ENCODE measurements at places on chromosomes 1 and 21. TPM values are rescaled to one million over a fixed set of nuclear protein-coding genes. Genes with fewer than 3 reads are reported as not detected.

DNA sequence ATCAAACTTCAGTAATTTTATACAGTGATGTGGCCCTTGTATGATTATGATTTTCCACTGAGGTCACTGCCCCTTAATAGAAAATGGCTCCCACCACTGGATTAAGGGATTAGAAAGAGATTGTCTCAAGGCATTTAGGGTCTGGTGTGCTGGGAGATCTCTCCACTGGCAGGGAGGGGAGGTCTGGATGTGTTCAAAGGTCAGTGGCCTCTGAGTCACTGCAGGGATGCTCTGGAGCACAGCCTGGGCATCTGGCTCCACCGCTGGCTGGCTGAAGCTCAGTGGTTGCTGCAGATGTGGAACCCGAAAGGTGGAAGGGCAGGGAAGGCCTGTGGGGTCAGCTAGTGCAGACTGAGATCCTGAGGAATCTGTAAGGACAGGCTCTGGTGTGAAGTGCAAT, 18.3 kb upstream of the CHI3L1 start:
- no peak for DNase-seq

DNA sequence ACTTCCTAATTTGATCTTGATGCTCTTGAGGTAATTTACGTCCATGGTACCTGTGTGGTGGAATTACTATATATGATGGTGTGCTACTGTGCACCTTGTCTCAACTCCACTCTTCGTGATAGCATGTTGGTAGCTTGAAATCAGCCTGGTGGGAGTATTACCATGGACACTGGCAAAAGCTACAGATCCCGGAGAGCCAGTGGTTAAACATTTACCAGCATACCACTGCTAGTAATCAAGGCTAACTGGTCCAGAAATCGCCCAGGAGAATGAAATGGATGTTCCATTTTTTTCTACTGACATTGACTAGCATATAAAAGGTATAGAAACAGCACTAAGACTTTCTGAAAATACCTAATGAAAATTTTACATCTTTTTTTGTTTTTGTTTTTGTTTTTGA, 30.6 kb downstream of the ELK4 start:
- DNase-seq = no peak

DNA sequence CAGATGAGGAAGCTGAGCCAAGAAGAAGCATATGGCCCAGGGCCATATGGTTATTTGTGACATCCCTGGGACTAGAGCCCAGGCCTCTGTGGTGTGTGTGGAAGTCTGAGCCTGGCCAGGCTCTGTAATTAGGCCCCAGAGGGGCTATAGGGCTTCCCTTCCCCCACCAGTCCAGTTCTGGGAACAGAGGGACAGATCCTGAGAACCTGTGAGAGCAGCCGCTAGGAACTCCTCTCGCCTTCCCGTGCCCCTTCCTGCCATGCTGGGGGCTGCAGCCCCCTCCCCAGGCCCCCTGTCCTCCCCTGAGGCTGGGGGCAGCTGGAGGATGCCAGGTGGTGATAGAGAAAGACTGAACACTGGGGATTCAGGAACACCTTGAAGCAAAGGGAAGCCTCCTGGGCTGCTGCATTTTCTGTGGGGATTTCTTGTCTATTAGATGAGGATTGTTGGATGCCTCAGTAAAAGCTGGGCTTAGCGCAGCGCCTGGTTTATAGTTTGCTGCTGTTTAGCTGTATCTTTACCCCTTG, 33.3 kb downstream of the COQ8A start:
- no peak for DNase-seq

DNA sequence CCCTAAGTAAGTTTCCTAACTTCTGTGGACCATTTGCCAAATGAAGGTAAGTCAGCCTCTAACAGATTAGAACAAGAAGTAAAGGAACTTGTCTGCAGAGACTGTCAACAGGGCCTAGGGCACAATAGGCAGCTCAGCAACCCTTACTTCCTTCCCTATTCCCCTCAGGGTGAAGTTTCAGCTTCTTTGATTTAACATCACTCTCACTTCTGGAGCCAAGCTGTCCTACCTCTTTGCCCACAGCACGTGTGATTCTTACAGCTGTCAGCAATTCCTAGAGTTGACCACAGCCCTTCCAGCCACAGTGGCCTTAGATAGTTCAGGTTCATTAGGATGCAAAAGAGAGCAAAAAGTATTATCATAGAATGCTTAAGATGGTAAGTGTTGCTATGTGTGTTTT, 7.6 kb upstream of the EIF4G3 start:
- DNase-seq = no peak

DNA sequence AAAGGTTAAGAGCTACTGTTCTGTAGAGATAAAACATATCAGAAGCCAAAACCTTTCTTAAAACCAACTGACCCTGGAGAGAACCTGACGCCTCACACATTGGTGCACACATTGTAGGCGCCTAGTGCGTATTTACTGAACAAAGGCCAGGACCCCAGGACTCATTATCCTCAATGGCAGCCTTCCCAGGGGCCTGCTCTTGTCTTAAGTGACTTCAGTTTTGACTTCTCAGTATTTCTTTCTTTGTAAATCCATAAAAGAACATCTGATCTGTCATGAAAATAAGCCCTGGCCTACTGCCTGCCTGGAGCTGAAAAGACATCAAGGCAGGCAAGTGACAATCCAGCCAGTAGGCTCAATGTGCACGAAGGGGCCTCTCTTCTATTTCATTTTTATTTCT, 27.6 kb downstream of the ABCA4 start:
- DNase-seq = no peak

GRCh38 chr1:203768256-203768655, 3.3 kb downstream of the LAX1 start:
- DNase-seq = no peak

- DNase-seq = no peak
These were observed 33.2 kb upstream of the EPHA8 start for GRCh38 chr1:22529901-22530621.

DNA sequence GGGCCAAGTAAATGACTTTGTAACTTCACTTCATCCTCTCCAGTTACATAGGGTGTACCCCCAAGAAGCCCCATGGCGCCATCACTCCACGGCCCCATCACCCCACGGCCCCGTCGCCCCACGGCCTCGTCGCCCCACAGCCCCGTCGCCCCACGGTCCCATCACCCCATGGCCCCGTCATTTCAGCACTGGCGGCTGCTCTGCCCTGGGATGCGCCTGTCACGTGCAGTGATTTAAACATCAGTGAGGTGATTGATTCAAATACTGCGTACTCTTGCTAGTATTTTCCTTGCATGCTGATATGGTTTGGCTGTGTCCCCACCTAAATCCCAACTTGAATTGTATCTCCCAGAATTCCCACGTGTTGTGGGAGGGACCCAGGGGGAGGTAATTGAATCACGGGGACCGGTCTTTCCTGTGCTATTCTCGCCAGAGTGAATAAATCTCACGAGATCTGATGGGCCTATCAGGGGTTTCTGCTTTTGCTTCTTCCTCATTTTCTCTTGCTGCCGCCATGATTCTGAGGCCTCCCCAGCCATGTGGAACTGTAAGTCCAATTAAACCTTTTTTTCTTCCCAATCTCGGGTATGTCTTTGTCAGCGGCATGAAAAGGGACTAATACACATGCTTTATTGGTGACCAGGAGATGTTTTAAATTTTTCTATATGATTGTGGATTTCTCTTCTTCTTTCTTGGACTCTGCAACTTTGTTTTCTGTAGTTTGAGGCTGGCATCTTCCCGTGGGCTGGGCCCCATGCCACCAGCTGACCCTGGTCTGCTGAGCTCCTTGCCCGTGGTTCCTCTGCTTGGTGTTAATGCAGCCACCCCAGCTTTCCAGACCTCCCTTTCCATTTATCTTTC, 50.1 kb upstream of the PCBP3 start:
- DNase-seq = no peak

DNA sequence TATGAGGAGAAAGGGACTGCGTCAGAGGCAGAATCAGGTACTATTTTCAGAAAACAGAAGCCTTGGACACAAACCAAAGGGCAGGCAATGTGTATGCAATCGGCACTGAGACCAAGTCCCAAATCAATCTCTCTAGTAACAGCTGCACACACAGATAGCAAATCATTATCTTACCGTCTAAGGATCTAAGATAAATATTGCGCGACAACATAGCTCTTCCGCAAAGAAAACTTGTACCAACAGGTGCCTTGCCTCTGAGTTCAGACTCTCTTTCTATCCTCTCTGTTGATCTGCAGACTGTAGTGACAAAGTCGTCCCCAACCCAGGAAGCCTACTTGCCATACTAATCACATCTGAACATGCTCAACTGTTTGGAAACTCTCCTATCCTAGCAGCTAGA, 22.6 kb upstream of the SAMD13 start:
- DNase-seq = no peak

- DNase-seq = no peak
These were observed 24.8 kb downstream of the F11R start for GRCh38 chr1:160996178-160996577.

- DNase-seq = no peak
These were observed 70.6 kb upstream of the KCNJ6 start for GRCh38 chr21:37986751-37987399.

GRCh38 chr21:16096988-16097387, 367.2 kb downstream of the USP25 start:
- no peak for DNase-seq

DNA sequence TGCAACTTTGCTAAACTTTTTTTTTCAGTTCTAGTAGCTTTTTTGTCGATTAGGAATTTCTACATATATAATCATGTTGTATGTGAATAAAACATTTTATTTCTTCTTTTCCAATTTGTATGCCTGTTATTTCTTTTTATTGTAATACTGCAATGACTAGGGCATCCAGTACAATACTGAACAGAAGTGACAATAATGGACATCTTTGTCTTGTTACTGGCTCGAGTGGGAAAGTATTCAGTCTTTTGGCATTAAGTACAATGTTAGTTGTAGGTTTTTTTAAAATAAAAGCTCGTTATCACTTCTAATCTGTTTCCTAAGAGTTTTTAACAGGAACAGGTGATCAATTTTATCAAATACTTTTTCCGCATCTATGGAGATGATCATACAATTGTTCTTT, 9.8 kb downstream of the STPG1 start:
- DNase-seq = no peak

- DNase-seq = peak; percentile 10
These were observed 84.9 kb upstream of the CD1D start for GRCh38 chr1:158095737-158096335.

GRCh38 chr21:46128933-46129571, 26.3 kb downstream of the FTCD start:
- no peak for DNase-seq

DNA sequence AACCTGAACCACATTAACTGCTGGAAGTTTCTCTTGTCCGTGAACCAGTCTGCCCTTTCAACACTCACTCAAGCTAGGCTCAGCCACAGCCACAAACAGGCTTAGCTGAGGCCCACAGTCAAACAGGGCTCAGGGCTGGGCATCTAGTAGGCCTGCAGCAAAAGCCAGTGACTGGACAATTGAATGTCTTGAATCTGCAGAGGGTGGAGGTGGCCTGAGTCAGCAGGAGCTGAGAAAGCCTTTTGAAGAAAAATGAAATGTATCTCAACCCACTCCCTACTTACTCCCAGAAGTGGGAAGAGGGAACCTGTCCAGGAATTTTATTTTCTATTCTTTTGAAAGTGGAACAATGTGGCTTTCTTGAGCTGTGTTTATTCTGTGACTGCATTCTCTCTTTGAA, 95.4 kb downstream of the PTPRU start:
- DNase-seq = no peak

DNA sequence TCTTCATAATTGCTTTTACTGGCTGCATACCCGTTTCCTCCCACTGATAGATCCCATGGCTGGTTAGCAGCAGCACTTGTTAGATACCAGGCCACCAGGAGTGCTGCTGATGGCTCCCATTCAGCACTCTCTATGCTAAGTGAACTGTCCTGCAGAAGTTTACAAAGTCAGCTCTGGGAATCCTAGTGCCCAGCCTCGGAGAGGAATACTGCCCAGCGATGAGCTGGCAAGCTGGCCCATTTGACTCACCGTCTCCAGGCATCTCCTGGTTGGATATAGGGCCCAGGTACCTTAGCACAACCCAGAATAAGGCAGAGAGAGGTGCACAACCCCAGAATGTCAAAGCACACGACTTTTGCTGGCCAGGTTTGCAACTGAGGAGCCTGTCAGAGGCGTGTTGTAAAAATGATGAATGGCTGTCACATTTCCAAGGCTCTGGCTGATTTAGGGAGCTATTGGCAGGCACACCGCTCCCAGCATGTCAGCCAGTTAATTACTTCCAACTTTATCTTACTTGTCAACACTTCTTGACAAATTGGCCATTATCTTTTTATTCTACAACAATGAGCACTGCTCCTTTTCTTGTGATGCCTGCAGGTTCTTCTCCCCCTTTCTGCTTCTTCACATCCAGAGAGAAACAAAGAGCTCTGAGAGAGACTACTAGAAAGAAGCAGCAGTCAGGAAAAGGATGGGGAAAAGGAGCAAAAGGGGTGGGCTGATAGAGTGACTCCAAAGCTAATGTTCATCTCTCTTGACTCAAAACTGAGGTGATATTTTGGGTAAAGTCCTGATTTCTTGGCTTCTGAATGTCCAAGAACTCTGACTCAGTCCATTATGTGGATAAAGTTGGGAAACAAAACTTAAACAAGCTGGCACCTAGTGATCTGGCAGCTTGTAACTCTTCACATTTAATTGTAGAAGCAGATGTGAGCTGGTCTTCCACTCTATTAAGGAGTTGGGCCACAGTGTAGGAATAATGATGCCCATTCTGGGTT, 10.8 kb upstream of the ANGPTL7 start:
- DNase-seq = no peak

DNA sequence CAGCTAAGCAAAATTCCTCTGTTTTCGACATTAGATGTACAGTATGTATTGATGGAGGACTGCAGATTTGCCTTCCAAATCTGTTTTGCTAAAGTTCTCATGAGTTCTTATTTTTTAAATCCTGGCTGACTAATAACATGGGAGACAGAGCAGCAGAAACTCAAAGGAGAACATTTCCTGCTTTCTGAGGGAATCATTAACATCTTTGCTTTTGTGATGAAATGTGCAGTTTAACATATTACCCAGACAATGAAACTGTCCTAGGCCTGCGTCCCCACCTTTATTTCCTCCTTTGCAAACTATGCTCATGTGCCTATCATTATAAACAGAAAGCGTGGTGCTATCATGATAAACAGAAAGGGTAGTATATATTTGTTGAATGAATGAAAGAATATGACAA, 149.9 kb downstream of the ZP4 start:
- DNase-seq = no peak

Gene PCP4L1
- total RNA-seq = not detected

Gene PODN
- not detected for total RNA-seq

Gene KIAA0040
- total RNA-seq = 28.7 TPM

Gene TSPEAR
- not detected for total RNA-seq

Gene ECE1
- 104 TPM for total RNA-seq

Gene HMGB4
- total RNA-seq = not detected

All from CD4-positive, alpha-beta memory T cell (primary cell).